GM23338 (cell line): ENCODE measurements at places on chromosomes 7 and 10.
A peak's percentile ranks its signal among the peaks of the same experiment; 100 is the strongest.

- peak; percentile 41 for DNase-seq
Observed at GRCh38 chr7:155374276-155375252, 76.9 kb downstream of the INSIG1 start.

DNA sequence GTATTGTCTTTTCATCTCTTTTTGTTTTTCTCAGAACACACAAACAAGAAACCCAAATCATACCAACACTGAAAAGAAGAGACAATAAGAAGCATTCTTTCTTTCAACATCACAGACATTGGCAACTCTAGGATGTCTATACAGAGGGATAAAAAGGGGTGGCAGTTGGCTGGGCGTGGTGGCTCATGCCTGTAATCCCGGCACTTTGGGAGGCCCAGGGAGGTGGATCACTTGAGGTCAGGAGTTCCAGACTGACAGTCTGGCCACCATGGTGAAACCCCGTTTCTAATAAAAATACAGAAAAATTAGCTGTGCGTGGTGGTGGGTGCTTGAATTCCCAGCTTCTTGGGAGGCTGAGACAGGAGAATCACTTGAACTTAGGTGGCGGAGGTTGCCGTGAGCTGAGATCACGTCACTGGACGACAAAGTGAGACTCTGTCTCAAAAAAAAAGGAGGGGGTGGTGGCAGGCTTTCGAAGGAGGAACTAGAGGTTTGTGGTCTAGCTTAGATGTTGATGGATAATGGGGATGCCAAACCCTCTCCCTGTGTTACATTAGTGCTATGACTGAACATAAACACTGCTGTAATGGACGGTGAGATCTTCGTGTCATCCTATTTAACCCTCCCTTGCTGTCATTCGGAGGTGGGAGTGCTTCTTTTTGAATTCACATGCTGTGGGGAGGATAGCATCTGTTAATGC lies 9.4 kb downstream of the CNNM2 start:
- DNase-seq = no peak

DNA sequence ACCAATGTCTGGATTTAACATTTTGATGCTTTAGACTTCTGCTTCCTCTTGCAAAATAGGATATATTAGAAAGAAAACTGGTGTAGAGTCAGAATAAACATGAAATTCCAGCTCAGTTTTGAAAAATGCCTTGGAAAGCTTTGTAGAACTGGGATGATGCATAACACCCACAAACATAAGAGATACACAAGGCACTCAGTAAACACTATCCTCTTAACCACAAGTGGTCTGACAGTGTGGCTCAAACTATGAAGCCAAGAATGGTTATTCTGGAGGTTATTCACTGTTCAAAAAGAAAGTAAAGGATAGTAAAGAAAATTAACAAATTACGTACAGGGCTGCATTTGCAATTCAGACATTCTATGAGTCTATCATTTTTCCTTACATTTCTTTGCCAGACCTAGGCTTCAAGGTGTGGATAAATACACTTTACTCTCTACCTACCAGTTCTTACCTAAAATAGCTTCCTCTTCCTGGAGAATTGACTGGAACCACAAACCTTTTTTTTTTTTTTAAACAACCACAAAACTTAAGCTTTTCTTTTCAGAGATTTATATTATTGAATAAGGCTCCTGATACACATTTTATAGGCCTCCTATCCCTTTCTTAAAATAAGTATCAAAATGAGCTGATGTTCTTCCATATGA lies 9.0 kb upstream of the RSBN1L start:
- DNase-seq = no peak

DNA sequence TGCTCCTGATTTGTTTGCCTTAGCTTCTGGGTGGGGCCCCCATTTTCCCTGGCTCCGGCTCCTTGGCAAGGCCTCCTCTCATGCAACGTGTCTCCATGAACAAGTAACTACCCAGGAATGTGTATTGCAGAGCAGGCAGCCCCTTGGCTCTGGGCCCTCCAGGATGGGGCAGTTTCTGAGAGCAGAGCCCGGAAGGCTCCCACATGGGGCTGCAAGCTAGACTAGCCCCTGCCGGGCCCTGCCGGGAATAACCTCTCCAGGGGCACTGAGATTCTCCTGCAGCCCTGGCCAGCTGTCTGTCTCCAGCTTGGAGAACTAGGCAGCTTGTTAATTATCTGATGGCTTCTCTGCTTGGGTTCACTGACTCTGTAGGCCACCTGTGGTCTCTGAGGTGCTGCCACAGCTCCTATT lies 184.0 kb upstream of the INHBA start:
- DNase-seq = peak; percentile 12

- DNase-seq = no peak
Observed at GRCh38 chr7:2018569-2019460, 213.9 kb downstream of the MAD1L1 start.

DNA sequence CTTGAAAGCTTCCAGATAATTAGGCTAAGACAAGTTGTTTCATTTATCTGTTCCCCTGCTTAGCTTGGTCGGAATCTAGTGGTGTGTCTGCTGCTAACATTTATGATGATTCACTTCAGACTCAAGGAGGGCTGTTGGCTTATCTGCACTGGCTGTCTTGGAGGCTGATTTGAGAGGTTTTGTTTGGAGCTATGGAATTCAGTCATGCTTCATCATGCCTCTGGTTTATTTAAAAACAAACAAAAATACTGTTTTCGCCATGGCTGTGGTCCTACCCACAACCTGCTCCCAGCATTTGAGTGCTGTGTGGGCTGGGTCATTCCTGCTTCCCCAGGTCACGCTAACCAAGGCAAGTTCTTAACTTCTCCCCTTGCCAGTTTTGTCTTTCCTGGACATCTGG lies 11.7 kb upstream of the ARPC1B start:
- no peak for DNase-seq

DNA sequence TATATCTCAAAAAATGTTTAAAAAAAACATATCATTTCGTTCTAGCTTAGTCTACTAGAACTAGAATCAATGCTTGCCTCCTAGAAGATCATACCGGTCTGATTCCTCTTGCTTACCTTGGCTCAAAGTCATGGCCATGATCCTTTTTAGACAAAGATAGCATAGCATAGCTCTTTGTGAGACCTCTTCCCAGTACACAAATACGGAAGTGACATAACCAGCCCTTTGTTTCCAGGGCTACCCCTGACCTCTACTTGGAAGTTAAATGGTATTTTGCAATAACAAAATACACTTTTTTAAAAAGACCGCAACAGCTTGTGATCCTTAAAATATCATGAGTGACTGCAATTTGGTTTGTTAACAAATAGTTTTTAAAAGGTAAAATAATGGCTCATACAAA lies 130.7 kb upstream of the NOBOX start:
- DNase-seq = peak; percentile 39

DNA sequence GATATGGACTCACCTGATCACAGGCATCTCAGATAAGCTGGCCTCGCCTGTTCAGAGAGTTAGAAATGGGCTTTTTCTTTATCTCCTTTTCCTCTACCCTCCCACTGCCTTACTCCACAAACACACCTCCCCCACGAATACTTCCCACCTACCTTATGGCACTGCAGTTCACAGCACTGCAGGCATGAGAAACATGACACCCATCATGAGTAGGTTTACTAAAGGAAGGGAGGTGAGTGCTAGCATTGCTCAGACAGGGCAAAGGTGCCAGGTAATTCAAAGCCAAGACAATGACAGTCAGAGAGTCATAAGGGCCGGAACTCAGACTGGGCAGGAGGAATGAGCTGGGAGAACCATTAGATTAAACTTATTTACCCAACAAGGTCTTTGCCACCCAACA lies 220.6 kb downstream of the FAM107B start:
- peak; percentile 34 for DNase-seq

- DNase-seq = no peak
Observed at GRCh38 chr7:936386-937054, 18.0 kb downstream of the ADAP1 start.

GRCh38 chr7:148722340-148723165 lies 23.9 kb downstream of the CUL1 start:
- DNase-seq = no peak

- no peak for DNase-seq
Observed at GRCh38 chr10:102770108-102770482, 26.3 kb downstream of the WBP1L start.

DNA sequence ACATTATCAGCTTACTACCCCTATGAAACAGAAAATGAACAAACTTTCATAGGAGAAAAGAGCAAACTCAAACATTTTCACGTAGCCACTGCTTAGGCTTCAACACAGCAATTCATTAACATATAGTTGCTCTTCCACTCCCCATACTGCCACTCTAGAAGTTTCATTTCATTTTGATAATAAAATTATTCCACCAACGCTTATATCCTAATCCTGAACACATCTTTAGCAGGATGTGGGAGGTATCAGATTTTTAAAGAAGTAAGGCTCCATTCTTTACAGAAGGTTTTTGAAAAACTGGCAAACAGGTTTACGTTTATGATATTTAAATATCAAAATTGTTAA lies 77.5 kb upstream of the ANK3 start:
- no peak for DNase-seq

DNA sequence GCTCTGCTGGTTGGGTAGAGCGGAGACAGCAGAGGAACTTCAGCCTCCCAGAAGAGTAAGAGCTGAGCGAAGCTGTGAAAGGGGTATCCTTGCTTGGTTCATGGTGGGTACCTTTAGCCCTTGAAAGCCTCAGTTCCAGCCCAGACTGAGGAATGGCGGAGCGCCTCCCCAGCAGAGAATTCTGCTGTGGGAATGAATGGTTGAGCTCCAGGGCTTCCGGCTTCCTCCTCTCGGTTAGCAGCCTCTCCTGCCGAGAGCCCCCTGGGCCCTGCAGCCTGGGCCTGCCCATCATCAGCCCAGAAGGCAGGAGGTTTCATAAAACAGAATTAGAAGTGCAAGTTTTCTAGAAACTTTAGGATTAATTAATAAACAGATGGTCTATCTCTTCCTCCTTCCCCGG lies 79.9 kb upstream of the ANLN start:
- DNase-seq = no peak

DNA sequence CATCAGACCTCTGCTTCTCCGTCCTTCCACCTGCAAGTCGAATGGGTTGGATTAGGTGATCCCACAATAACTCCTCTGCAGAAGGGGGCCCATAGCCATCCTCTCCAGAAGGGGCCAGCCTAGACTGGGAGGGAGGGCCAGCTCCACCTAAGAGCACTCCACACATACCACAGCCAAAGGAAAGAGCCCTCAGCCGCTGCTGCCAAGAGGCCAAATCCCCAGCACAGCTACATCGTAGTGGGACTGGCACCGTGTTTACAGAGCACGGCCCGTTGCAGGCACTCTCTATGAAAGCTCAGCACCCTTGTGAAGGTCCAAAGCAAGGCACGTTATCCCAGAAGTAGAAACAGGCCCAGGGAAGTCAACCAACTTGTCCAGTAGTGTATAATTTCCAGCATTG lies 5.4 kb downstream of the KCNH2 start:
- no peak for DNase-seq

- no peak for DNase-seq
Observed at GRCh38 chr7:99625321-99625720, 8.6 kb downstream of the ZSCAN25 start.

- no peak for DNase-seq
Observed at GRCh38 chr7:106731187-106731586, 70.2 kb upstream of the CCDC71L start.

DNA sequence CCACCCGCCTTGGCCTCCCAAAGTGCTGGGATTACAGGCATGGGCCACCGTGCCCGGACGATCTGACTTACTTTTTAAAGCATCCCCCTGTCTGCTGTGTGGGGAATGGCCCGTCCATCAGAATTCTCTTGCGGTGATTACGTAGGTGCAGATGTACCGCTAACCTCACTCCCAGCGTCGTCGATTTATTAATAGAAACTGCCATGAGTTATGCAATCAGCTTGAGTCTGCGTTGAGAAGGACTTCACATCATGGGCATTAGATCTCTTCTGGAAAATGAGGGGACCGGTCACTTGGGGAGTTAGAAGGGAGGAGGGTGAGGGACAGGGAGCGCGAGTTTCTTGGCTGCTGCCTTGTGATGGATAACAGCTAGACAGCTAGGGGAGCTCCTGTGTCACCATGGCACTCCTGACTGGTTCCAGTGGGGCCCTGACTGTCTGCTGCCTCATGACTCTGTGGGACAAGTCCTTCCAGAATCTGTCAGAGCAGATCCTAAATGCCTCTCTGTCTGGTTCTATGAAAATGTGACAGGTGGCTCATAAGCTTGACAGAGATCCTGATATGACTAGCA lies 35.2 kb downstream of the POR start:
- no peak for DNase-seq

DNA sequence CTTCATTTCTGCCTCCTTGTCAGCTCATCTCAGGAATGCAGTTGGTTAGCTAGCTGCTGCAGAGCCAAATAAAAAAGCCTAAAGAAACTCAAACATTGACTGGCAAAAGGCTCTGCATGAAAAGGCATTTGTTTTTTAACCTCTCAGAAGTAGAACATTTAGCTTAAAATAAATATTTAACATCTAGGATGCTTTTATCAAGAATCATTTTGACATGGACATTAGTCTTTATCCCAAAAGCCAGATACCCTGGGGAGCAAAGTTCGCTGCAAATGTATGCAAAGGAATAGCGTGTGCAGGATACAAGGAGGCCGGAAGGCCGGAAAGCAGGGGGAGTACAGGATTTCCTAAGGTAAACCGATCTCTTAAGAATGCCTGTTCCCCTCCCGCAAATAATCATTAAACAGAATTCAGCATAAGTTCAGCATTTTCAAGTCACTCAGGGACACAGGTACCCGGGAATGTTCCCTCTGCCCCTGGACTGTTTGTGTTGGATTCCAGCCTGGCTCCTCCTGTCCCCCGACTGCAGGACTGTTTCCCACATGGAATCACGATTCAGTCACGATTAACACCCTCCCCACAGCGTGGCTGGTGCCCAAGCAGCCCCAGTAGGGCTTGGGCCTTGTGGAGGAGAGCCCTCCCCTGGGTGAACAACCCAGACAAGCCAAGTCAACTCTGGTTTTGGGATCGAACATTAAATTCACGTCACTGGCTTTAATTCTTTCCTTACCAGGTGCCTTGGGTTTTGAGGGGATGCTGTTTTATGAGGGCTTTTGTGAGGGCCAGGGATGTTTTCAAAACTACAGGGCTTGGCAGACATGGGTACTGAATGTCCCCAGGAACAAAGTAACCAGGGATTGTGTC lies 97.8 kb downstream of the HIPK2 start:
- no peak for DNase-seq

DNA sequence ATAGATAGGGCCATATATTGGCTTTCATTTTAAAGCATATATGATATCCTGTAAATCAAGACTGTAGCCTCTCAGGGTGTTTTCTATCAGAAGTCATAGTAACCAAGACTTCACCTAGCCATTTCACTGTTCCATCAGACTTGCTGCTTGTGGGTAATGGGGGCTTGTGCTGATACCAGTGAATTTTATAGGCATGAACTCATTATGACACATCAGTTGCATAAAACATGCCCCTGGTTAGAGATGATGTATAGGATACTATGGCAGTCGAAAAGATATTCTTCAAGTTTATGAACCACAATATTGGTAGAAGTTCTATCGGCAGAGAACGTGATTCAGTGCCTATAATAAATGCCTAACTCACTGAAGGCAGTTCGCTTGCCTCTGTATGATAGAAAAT lies 206.4 kb downstream of the ITGB1 start:
- no peak for DNase-seq

- DNase-seq = no peak
Observed at GRCh38 chr10:16792675-16793074, 24.5 kb downstream of the RSU1 start.
